ENCODE measurements at places on chromosomes 6 and 20.

- no peak for DNase-seq
Observed at GRCh38 chr20:31922588-31922987, 29.3 kb downstream of the PDRG1 start.

DNA sequence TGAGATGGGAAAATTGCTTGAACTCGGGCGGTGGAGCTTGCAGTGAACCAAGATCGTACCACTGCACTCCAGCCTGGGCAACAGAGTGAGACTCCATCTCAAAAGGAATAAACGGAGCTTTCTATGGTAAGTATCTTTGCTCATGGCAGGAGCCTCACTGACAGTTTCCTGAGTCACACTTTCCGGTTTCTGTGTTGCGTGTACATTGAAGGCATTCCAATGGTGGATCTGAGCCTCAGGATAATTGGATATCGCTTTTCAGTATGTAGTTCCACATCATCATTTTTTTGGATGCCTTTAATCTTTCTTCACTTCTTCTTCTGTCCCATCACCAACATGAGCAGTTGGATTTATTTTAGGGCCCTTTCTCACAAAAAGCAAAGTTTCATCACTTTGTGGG, 28.6 kb upstream of the GTSF1L start:
- DNase-seq, result no peak

- no peak for DNase-seq
Observed at GRCh38 chr6:116221067-116221466, 32.8 kb downstream of the TSPYL4 start.

DNA sequence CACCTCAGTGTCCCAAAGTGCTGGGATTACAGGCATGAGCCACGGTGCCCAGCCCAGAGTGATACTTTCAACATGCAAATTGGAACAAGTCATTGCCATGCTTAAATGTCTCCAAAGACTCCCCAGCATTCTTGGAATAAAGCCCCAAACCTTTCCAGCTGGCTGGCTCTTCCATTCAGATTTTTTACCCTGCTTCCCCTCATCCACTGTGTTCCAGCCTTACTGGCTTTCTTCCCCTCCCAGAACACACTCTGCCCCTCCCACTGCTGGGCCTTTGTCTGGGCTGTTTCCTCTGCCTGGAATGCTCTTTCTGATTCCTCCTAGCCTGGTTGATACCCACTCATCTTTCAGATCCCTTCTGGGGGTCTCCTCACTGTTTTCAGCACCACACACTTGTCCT, 40.1 kb upstream of the NNAT start:
- no peak for DNase-seq

DNA sequence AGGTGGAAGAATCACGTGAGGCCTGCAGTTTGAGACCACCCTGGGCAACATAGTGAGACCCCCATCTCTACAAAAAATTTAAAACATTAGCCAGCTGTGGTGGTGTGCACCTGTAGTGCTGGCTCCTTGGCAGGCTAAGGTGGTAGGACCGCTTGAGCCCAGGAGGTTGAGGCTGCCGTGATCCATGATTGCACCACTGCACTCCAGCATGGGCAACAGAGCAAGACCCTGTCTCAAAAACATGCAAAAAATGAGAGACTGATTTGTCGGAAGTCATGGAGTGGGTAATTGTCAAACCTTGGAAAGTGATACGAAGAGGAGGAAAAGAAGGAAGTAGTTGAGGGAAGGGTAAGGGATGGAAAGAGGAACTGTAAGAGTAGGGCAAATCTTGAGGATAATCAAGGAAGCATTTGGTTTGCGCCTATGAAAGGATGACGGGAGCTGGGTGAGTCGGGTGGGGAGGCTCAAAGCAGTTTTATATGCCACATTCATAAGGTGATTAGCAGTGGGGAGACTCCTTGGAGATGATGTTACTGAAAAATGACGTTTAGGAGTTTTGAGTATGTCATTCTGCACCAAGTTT, 14.5 kb downstream of the L3MBTL3 start:
- no peak for DNase-seq

- peak; percentile 52 for DNase-seq
Observed at GRCh38 chr6:113873043-113873667, 16.0 kb downstream of the MARCKS start.

GRCh38 chr6:157484181-157484580, 103.2 kb downstream of the ZDHHC14 start:
- DNase-seq, result no peak

DNA sequence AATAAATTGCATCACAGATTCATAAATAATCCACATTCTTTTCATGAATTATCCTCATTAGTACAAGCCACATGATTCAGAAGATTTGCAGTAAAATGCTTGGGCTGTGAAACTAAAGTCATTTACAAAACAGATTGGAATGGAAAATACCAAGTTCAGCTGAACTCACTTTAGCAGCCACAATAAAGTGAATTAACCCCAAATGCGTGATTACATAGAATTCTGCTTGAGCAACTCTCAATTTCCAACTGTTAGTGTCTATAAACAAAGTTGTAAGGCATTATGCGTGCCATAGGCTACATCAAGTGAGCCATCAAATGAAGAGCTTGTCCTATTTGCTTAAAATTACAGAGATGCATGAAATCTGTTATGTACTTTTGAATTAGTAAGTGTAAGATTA, 60.4 kb upstream of the GFRAL start:
- no peak for DNase-seq

- DNase-seq, result no peak
Observed at GRCh38 chr6:104014163-104014959, 845.4 kb downstream of the HACE1 start.

DNA sequence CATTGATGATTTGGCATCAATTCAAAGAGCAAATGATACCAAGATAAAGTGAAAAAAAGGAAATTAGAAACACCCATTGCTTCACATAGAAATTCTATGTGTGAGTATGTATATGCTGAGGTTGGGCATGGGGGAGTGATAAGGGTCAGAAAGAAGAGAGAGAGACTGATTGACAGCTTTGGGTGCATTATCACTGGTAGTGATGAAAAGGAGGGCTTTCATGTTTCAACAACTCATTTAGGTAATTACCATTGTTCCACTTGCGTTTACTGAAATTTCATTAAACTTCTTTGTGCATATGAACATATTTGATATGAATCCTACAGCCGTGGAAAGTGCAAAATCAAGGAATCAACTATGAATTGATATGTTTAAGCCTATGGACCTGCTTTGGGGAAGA, 84.7 kb downstream of the ADGRB3 start:
- DNase-seq, result no peak

- no peak for DNase-seq
Observed at GRCh38 chr6:1868561-1869261, 259.0 kb downstream of the FOXC1 start.

GRCh38 chr6:39037707-39038106, 10.9 kb upstream of the GLP1R start:
- DNase-seq, result no peak

DNA sequence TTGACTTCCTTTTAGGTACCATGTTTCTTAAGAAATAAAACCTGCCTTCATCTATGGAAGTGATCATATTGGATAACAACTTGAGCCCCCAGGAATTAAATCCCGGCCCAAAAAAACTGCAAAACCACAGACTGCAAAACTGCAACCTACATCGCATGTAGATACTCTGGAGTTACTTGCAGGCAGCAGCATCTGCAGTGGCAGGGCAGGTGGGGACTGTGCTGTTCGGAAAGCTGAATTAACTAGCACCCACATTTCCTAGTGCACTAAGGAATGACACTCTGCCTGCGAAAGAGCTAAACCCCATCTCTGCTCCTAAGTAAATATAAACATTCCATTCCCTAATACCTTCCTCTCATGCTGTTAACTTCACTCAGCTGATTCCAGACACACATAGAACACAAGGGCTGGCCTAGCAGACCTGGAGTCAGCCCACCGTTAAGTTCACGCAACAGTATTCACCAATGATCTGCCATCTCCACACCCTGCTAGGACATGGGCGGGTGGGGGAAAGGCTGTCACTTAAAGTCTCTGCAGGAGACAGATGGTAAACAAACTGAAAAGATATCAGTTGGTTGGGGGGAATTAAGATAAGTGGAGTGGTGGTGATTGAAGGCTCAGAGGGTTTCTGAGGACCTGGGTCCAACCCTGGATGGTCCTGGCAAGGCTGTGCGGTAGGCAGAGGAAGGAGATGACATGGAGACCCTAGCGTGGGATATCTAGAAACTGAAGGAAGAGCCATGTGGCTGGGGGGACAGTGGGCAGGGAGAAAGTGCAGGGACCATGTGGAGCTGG, 128.4 kb downstream of the SYCP2 start:
- DNase-seq, result no peak

GRCh38 chr6:151181706-151182363, 57.9 kb upstream of the AKAP12 start:
- no peak for DNase-seq

DNA sequence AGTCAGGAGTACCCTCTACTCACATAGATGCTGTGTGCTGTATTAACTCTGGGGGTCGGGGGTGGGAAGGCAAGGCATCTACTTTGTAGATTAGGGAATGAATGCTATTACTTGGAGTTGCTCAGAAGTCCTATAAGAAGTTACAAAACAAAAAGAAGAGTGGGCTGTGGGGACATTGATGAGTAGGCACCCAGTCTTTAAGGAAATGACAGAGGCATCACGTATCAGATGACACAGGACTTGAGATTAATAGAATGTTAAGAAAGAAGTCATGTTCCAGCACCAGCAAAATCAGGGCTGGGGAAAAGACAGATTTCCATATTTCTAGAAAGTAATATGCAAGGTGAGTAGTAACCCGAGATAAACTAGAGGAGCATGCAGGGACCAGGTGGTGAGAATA, 19.0 kb upstream of the STXBP5 start:
- DNase-seq, result no peak

Measured in NCI-H69 (cell line).